Kidney tubule cell (primary cell): ENCODE measurements at places on chromosomes 5 and 9.

- peak; percentile 91 for DNase-seq
Measured at GRCh38 chr5:168295574-168296201, 4.2 kb downstream of the WWC1 start.

GRCh38 chr5:77644371-77645157 is 6.1 kb upstream of the OTP start:
- DNase-seq = no peak

- no peak for DNase-seq
Measured at GRCh38 chr9:136703276-136703860, 9.0 kb upstream of the DIPK1B start.

GRCh38 chr5:16976625-16977008 is 40.5 kb upstream of the MYO10 start:
- DNase-seq = no peak

DNA sequence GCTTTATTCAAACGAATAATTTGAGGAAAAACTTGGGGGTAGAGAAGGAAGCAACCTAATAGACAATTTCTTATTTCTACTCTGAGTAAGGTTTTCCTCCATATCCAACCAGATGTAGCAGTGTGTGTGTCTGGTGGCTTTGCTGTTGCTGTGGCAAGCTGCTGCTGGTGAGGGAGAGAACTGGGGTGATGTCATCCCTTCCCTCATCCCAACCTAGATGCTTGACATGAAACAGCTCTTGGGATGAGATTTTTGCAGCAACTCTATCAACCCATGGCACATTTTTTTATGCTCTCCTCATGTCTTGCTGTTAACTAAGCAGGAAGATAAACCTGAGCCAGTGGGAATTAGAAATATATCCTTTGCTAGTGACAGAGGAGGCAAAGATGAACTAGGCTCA is 135.8 kb downstream of the PCSK1 start:
- peak; percentile 56 for DNase-seq

- peak; percentile 43 for DNase-seq
Measured at GRCh38 chr9:137150617-137151457, 11.9 kb downstream of the GRIN1 start.

GRCh38 chr5:65077653-65078052 is 308.9 kb downstream of the CWC27 start:
- DNase-seq = no peak

DNA sequence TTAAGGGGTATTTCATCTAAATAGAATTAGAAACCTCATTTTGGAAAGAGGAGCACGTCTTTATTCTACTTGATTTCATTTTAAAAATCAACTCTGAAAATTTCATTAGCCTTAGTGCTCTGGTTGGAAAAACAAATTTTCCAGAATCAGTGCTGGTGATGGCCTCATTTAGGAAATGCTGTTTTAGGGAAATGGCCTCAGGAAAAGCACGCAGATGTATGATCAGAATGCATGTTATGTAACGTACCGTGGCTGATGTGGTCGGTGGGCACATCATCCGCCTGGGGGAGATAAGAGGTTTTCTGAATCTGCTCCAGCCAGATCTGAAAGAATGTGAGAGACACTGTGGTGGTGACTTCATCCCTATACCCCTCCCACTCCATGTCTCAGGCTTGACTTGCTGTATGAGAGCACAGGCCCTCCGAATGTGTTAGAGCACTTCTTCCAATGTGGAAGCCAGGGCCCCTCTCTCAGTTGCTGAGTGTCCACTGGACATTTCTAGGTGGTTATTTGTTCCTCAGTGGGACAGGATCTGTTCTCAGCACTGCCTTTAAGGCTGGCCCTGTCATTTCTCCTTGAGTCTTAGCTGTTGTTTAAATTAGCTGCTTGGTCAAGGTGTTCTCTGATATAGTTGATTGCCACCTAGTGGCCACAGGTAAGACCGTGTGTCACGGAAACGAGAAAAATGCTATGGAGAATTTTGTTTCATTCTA is 96.5 kb downstream of the ARHGAP26 start:
- DNase-seq = peak; percentile 80

- DNase-seq = no peak
Measured at GRCh38 chr5:179269781-179270543, 75.3 kb downstream of the ADAMTS2 start.

DNA sequence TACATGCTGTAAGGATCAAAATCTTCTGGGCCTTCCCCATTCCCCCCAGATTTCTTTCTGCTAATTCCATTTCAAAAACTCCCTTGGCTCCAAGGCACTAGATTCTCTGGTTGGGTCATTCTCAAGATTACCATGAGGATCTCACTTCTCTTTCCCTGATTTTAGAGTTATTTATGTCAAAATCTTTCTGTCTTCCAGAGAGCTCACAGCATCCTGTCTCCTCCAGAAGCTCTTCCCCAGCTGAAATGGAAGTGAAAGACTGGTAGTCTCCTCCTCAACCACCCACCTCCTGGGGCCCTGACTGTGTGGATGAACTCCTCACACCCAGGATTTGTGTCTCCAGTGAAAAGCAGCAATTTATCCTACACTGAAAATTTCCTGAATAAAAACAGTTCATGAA is 11.9 kb upstream of the ZNF366 start:
- no peak for DNase-seq

DNA sequence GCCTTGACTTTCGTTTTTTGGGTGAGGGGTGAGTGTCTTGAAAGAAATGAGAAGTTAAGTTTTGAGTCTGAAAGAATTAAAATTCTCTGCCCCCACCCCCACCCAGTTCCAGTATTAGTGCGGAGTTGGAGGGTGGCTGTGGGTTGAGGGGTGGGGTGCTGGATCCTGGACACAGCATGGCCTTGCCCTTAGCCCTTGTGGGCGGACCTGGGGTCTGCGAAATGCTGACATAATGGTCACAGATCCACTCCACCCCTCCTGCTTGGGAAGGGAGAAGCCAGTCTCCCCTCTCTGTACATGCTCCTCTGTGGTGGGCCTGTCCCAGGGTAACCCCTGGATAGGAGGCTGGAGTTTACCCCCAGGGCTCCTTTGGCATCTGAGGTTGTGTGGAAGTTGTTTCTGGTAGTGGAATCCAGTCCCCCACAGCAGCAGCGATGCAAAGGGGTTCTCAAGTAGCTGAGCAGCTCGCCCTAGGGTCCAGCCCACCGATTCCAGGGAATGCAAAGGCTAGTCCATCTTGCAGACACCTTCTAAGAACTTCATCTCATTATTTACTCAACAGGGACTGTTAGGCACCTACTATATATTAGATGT is 42.8 kb upstream of the TCF7 start:
- no peak for DNase-seq

GRCh38 chr5:102306121-102306520 is 10.0 kb upstream of the SLCO4C1 start:
- DNase-seq = peak; percentile 31

DNA sequence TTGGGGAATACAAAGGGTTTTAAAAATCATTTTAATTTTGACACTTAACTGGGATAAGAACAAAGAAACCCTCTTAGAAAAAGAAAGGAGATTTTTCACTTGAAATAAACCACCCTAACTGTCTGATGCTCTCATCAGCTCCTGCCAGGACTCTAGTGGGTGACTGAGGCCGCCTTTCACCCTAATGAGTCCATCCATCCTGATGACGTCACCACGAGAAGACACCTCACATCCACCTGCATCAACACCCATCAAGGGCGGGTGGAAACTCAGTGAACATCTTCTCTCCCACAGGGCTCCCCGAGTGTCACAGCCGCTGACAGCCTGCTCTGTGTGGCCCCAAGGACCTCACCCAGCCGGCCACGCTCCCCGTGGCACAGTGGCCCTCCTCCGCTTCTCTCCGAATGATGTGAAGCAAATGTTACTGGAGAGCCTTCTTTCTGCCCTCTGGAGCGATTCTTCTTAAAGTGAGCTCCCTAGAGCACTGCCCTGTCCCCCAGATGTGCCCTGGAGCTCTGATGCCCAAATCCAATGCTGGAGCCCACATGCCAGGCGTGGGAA is 584.3 kb upstream of the ADAMTS16 start:
- no peak for DNase-seq

- no peak for DNase-seq
Measured at GRCh38 chr5:158942217-158942616, 157.5 kb downstream of the EBF1 start.

DNA sequence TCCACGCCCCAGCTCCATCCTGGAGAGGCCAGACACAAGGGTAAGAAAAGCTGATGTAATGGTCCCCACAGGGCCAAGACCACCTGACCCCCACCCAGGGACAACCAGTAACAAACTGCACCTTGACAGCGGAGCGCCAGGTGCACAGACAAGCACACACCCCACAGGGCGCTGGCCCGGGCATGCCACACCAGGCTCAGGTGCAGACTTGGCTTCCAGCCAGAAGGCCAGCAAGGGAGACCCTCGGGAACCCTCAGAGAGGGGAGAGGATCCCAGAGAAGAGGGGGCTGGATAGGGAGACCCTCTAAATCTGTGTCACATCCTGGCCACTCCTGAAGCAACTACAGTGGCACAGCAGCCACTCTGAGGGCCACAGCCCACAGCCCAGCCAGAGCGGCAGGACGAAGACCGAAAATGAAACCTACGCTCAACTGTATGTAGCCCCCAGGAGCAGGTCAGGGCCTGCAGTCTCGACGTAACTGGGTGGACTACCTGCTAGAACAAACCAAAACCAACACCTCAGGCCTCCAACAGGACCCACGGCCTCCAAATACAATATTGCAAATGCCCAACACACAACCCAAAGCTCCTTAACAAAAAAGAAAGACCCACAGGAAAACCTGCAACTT is 18.5 kb downstream of the CAMSAP1 start:
- no peak for DNase-seq

DNA sequence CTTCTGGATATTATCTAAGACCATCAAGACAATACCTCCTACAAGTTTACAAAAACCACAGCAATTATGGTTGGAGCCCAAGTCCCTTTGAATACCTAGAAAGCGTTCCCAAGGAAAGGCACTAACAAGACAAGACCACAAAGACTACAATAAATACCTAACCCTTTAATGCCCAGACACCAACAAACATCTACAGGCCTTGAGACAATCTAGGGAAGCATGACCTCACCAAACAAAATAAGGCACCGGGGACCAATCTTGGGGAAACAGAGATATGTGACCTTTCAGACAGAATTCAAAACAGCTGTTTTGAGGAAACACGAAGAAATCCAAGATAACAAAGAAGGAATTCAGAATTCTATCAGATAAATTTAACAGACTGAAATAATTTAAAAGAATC is 37.8 kb downstream of the OXCT1 start:
- no peak for DNase-seq

DNA sequence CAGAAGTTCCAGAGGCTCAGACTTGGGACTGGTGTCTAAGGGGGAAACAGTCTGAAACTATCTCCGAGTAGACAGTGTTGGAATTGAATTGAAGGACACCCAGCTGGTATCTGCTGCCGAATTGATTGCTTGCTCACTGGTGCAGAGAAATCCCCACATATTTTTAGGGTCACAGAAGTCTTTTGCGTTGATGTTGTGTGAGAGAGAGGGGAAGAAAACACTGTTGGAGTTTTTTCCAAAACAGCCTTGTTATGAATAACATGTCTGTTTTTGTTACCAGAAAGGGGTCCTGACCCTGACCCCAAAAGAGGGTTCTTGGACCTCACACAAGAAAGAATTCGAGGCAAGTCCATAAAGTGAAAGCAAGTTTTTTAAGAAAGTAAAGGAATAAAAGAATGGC is 81.3 kb downstream of the ALDH7A1 start:
- no peak for DNase-seq

DNA sequence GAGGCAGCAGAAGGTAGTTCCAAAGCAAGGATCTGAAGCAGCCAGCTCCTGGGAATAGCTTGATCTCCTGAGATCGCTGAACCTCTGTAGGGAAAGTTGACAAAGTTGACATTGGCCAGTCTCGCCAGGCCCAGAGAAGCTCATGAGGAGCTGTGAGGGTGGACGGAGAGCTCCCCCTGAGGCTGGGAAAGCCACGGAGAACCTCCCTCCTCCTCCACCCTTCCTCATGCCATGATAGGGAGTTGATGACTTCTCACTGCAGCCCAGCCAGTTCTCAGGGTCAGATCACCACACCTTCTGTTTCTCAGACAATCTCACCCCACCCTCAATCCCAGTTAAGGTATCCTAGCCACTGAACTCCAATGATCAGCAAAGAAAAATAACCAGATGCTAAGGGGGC is 30.4 kb upstream of the KCNV2 start:
- no peak for DNase-seq

GRCh38 chr5:1511651-1512540 is 11.9 kb downstream of the LPCAT1 start:
- DNase-seq = peak; percentile 93

- DNase-seq = no peak
Measured at GRCh38 chr5:104952876-104953275, 1390.3 kb upstream of the NUDT12 start.

GRCh38 chr5:173829826-173830225 is 58.3 kb upstream of the CPEB4 start:
- DNase-seq = peak; percentile 93

DNA sequence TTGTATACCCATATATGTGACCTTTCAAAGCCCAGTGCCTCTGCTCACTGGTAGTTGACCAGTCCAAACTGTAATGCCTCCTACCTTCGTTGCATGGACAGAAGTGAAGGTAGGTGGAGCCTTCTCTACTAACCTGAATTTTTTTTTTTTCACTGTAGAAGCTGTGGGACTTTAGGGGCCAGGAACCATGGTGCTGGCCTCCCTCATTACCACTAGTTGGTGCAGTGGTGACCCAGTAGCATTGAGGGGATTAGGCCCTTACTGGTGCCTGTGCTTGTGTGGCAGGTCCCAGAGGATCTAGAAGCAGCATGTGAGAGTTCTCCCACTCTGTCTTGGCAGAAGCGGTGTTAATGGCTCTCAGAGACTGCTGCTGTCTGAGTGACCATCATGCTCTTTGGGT is 2.3 kb downstream of the RALGPS1 start:
- no peak for DNase-seq

- DNase-seq = peak; percentile 34
Measured at GRCh38 chr9:100222674-100223073, 123.6 kb downstream of the INVS start.

- peak; percentile 41 for DNase-seq
Measured at GRCh38 chr5:119343766-119344165, 12.1 kb upstream of the TNFAIP8 start.

DNA sequence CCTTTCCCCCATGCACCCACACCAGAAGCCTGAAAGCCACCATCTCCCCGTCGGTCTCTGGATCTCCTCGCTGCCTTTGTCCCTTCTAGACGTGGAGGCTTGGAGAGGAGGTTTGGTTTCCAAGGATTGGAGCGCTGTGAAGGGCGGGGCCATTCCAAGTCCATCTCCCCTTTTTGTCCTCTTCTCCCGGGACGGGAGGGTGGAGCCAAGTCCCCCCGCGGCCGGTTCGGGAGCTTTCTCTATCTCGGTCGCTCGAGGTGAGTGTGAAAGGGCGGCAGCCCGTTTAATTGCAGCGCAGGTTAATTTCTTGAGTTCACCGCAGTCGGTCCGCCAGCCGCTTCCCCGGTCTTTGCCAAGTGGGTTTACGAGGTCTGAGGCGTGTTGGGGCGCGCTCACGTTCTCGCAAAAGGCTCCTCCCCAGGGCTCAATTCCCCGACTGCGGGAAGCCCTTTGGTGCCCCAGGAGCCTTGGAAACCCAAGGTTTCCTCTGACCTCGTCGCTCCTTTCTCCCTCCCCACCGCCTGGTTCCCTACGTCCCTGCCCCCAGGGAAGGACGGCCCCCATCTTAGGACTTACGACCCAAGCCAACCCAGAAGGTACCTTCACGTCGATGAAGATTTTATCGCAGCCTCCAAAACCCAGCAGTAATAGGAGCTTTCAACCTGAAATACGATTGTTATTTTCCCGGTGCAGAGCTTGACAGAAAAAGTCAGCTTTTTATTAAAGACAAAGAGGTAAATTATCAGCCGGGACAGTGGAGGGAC is 2.8 kb upstream of the ZNF462 start:
- DNase-seq = peak; percentile 81
